NCI-H2029 treated with DMSO at 0.1 percent for 48 hours (cell line): ENCODE measurements at places on chromosomes 5 and 9.

DNA sequence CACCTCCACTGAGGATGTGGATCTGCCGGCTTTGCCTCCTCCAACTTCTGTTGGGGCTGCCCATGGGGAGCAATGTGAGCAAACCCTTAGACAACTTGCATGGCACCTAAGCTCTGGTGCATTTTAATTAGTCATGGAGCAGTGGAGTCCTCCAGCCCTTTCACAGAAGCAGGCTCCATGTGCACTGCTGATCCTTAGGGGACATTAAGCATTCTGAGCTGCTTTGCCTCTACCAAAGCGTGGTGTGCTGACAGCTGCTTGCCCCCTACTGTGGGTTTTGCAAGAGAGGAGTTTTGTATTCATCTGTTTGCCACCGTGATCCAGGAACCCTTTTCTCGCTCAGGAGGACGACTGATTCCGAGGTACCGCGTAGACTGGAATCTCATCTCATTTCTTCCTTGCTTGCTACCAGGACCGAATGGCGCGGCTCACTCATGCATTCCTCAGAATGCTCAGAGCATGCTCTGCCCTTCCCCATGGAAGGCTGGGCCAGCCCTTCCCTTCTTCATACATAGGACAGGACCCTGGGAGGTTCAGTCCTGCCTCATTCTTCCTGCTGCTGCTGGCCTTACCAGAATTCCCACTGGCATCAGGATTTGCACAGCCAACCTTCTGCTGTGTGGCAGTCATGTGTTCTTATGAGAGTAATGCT lies 432.5 kb downstream of the GADD45G start:
- no peak for DNase-seq

- DNase-seq: peak; percentile 71
Observed at GRCh38 chr9:91117959-91118703, 243.6 kb downstream of the AUH start.

DNA sequence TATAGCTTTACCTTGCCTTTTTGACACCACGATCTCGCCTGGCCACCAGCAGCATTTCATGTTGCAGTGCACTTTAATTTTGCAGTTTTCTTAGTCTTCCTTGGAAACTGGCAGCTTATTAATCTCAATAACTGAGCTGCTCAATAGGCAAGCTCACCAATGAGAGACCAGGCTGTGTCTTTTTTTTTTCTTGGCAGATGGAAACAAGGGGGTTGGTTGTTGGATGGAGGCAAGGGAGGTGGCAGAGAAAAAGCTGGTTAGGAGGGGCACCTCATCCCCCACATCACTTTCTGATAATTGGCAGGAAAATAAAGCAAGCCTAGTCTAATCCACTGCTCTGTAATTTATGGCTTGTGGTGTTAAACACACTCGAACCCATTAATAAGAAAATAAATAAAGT lies 324.5 kb upstream of the WWC1 start:
- DNase-seq: no peak

DNA sequence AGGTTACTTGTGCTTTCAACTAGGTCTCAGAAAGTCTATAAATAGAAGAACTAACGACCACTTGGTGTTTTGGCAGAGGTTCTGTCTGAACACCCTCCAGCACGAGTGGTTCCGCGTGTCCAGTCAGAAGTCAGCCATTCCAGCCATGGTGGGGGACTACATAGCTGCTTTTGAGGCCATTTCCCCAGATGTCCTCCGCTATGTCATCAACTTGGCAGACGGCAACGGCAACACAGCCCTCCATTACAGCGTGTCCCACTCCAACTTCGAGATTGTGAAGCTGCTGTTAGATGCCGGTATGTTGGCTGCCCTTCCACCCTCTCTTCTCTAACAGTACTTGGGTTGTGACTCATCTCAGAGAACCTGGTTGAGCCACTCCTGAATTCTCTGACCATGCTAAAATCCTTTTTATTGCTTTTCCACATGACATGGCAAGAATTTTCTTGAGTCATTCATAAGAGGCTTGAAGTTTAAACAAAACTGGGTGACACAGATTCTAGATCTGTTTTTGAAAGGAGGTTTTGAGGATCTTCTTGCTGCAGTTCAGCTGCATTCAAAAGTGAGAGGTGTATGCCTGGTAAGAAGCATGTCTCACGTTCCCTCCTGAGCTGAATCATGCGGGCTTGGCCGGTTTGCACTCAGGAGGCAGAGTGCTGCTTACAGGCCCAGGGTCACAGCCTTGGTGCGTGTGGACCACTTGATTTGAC lies 103.1 kb upstream of the DMRT1 start:
- no peak for DNase-seq

GRCh38 chr5:89930591-89931392 lies 478.8 kb downstream of the CETN3 start:
- DNase-seq: no peak

GRCh38 chr5:4405614-4406219 lies 734.4 kb upstream of the ADAMTS16 start:
- no peak for DNase-seq

DNA sequence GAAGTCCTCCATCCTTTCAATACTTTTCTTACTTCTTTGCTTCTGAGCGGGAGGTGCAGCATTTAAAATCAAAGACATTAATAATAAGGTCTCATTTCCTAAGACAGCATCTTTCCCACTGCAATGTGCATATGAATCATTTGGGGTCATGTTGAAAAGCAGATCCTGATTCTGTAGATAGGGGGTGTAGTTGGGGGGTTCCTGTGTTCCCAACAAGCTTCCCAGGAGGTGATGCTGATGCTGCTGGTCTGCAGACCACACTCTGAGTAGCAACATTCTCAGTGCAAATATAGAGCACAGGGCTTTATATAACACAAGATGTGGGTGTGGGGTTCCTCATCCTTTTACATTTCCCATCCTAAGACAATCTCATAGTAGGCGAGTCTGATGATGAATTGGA lies 126.5 kb upstream of the PALM2AKAP2 start:
- no peak for DNase-seq

GRCh38 chr5:133830911-133831310 lies 137.5 kb downstream of the C5orf15 start:
- DNase-seq: no peak
